Hematopoietic multipotent progenitor cell treated with erythropoietin and hydrocortisone succinate and interleukin-3 and kit ligand, for 4 days (in vitro differentiated cells): ENCODE measurements at places on chromosomes 5 and 9.

- DNase-seq: peak; percentile 95
These were observed 174.1 kb downstream of the KDM4C start for GRCh38 chr9:6931913-6932312.

- no peak for DNase-seq
These were observed 47.0 kb downstream of the SPRY4 start for GRCh38 chr5:142277796-142278195.

DNA sequence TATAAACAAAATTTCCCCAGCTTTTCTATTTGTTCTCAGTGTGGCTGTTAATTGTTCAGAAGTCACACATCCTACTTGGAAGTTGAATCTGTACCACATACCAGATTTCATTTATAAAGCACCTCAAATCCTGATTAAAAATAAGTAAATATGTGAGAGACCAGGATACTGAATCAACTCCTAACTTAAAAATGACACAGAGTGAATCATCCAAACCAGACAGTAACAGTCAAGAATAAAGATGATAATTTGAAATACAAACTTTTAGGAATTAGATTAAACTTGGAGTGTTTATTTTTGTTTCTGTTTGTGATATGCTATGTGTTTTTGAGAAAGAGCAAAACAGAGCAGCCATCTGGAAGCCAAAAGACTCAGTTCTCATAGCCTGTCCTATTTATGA lies 633.2 kb upstream of the RORB start:
- no peak for DNase-seq

- peak; percentile 87 for DNase-seq
These were observed 205.8 kb upstream of the IER5L start for GRCh38 chr9:129383561-129384490.

- DNase-seq: no peak
These were observed 3.9 kb downstream of the FNIP1 start for GRCh38 chr5:131792896-131793295.

GRCh38 chr5:149114403-149115312 lies 26.6 kb upstream of the ABLIM3 start:
- peak; percentile 92 for DNase-seq

- DNase-seq: no peak
These were observed 69.9 kb downstream of the CRB2 start for GRCh38 chr9:123425836-123426365.

DNA sequence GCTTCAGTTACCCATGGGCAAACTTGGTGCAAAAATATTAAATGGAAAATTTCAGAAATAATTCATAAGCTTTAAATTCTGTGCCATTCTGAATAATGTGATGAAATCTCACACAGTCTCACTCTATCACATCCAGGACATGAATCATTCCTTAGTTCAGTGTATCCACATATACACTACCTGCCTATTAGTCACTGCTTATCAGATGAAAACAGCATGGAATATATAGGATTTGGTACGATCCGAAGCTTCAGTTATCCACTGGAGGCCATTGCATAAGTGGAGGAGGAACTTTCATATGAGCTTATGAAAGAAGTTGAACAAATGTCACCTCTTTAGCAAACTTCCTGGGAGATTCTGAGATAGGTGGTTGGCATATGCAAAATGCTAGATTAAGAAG lies 64.2 kb downstream of the GAPVD1 start:
- DNase-seq: no peak

- DNase-seq: peak; percentile 37
These were observed 120.2 kb upstream of the TRIM32 start for GRCh38 chr9:116566677-116567488.

DNA sequence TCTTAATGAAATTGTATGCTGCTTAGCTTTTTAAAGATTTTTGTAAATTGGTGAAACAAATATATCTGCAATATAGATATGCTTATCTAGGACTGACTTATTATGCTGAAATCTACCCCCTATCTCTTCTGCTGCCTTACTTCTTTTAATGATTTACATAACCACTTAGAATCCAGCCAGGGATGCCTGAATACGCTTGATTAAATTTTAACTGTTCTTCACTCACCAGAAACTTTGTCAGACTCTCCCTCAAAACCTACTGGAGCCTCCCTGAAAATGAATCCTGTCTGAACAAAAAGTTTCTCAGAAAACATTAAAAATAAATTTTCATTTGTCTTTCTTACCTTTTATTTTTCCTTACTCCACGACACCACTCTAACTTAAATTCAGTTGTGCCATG lies 111.7 kb downstream of the ST8SIA4 start:
- DNase-seq: no peak

GRCh38 chr9:126982215-126983002 lies 67.8 kb downstream of the RALGPS1 start:
- DNase-seq: no peak

GRCh38 chr5:134905246-134905996 lies 490 bp downstream of the PCBD2 start:
- DNase-seq: peak; percentile 90

DNA sequence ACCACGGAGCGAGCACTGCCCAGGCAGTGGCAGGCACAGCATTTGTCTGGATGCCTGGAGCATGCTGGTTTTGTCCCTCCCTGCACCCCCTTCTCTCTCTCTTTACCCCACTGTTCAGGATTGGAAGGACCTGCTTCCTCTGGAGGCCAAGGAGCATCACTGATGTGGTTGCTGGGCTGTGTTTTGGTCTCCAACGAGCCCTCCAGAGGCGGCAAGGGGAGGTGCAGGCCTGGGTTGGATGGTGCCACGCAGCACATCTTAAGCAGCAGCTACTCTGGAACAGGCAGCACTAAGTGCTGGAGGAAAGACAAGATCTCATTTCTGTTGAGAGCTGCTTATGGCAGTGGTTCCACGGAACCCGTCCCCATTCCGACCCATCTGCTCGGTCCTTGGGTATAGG lies 139.6 kb downstream of the CMYA5 start:
- peak; percentile 41 for DNase-seq

DNA sequence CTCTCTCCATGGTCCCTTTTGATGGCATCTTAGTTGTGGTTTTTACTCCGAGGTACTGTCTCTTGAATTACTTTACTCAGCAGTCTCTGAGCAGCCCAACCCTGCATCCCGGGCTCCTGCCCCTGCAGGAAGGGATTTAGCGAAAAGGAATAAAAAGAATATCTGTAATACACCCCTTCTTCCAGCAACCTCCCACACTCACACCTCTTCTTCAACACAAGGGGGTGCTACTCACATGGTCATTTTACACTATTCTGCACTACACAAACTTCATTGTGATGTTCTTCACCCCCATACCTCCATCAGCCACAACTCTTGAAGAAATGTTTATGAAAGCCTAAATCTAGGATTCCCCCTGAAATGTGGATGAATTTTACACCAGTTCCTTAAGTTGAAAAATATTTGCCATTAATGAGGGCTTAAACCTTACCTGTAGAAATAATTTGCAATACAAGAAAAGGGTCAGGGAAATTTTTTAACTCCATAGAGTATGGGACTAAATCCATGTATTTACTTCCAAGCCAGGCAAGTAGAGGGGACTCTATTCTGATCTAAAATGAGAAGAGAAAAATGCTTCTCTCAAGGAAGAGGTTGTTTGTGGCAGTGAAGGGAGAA lies 26.0 kb downstream of the TPD52L3 start:
- peak; percentile 85 for DNase-seq

DNA sequence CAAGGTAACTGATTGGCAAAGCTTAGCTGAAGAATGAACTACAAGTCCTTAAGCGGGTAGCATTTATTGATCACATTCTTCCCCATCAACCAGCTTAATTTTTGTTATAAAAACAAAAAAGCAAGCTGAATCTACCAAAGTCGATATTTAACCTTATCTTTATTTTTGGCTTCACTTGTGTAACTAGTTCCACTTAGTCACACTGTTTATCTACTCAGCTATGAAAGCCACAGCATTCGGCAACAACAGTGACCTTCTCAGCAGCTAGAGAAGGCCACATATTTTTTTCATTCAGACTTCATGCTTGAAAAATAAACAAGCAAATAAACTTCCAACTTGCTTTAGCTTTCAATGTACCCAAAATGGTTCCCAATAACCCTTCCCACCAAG lies 69.4 kb downstream of the KLHL3 start:
- peak; percentile 75 for DNase-seq

DNA sequence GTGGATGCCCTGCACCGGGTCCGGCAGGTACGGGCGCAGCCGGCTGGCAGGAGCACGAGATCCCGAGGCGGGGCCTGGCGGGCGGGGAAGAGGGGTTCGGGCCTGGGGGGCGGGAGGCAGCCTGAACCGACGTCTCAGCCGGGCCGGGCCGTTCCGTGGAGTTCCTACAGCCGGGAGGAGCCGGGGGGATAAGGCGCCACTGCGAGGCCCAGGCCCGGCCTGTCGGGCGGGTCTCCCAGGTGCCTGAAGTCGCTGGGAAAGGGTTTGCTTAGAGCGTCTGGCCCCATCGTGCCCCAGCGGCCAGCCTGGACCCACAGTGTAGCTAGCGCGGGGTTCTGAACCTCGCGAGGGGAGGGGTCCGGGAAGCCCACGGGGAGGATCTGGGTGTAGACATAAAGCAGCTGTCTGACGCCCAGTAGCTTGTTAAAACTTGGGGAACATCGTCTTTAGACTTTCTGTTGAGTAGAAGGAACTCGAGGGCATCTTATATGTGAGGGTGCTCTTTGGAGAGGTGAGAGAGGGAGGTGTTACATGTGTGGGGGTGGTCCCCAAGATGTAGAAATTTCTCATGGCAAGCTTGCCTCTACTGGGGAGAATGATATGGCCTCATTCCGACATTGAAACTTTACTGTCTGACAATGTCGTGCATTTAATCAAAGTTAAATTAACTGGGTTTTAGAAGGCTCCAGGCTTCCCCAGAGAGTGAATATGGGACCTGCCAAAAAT lies 524 bp downstream of the FUBP3 start:
- peak; percentile 40 for DNase-seq

DNA sequence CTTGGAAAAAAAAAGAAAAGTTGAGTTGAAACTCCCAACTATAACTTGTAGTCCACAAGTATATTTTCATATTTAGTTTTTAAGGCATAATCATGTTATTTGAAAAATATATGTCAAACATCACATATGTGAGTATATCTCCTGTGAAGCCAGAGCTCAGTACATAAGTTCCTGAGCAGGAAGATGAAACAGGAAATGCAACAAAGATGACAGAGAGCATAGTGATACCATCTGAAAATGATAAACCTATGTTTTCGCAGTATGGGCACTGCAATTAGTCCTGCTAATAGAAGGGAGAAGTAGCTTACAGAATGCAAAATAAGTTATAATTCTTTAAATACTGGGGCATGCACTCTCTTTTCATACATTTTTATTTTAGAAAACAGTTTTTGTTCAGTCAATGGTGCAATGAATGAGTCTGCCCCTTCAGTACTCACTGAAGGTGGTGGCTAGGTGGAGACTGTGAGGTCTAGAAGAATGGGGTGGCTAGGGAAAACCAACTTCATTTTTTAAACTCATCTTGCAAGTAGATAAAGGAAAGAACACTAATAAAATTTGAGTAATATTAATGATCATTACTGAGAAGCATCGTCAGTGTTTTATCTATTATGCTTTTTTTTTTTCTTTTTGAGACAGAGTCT lies 54.1 kb upstream of the FYB1 start:
- DNase-seq: peak; percentile 61

- no peak for DNase-seq
These were observed 9.6 kb downstream of the DNLZ start for GRCh38 chr9:136353757-136354488.

- DNase-seq: no peak
These were observed 609.8 kb downstream of the PTPRD start for GRCh38 chr9:10003047-10003446.

GRCh38 chr5:151284392-151284967 lies 19.1 kb downstream of the SLC36A3 start:
- DNase-seq: peak; percentile 34
